ENCODE measurements at places on chromosomes 11 and 22.

DNA sequence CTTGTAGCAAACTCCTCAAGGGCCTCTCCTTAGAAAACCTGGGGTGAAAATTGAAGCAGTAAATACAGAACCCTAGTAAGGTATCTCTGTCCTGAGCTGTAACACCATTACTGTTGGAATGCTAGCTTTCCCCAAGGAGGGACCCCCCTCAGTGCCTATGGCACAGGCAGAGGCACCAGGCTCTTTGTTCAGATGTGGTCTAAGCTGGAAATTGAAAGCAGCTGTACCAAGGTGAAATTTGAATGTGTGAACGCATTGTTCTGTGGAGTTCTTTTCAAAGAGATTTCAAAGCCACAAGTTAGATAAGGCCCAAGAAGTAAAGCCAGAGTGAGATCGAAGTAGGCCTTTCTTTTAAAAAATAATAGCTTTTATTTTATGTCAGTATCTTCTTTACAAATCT lies 71.9 kb upstream of the HORMAD2 start:
- no peak for DNase-seq

GRCh38 chr11:71186806-71187205 lies 65.6 kb downstream of the SHANK2 start:
- no peak for DNase-seq

DNA sequence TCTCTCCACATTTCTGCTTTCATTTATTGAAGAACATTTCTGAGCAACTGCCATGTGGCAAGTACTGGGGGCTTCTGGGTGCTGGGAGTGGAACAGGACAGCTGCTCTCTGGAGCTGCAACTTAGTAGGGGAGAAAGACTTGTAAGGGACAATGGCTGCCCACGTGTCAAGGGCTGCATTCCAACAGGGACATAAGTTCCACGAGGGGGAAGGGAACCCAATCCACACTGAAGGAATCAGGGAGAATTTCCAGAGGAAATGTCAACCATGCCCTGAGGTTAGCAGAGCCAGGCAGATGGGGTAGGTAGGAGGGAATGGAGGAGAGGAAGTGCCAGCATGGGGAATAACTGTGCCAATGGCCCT lies 1.7 kb downstream of the MAPK8IP2 start:
- DNase-seq, result no peak

GRCh38 chr11:44624761-44625221 lies 59.3 kb downstream of the CD82 start:
- DNase-seq, result no peak

DNA sequence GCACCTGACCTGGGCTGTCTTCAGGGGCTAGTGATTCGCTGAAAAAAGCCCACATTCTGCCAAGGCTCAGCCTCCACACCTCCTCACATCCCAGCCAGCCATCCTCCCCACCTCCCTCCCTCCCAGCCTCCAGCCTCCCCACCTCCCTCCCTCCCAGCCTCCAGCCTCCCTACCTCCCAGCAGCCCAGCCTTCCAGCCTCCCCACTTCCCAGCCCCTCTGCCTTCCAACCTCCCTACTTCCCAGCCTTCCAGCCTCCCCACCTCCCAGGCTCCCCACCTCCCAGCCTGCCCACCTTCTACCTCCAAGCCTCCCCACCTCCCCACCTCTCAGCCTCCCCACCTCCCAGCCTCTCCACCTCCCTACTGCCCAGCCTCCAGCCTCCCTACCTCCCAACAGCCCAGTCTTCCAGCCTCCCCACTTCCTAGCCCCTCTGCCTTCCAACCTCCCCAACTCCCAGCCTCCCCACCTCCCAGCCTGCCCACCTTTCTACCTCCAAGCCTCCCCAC lies 33.7 kb upstream of the TH start:
- DNase-seq, result no peak

DNA sequence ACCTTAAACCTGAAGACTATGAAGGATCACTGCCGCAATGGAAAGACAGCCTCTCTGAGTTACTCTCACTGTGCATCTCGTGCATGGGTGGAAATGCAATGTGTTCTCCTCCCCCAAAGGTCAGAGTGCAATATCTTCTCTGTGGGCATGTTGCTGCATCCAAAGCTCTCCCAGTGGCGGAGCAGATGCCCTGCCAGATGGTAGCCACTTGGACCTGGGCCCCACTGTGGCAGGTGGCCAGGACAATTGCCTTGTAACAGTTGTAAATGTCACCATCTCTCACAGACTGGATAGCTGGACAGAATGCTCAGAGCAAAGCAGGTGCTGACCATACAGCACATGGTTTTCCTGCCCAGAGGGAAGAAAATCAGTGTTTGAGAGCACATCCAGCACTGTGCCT lies 542.0 kb downstream of the FAM181B start:
- no peak for DNase-seq

GRCh38 chr11:59939482-59939881 lies 1.2 kb downstream of the OOSP1 start:
- DNase-seq, result no peak

- no peak for DNase-seq
Measured at GRCh38 chr11:11262171-11262920, 90.7 kb downstream of the CSNK2A3 start.

DNA sequence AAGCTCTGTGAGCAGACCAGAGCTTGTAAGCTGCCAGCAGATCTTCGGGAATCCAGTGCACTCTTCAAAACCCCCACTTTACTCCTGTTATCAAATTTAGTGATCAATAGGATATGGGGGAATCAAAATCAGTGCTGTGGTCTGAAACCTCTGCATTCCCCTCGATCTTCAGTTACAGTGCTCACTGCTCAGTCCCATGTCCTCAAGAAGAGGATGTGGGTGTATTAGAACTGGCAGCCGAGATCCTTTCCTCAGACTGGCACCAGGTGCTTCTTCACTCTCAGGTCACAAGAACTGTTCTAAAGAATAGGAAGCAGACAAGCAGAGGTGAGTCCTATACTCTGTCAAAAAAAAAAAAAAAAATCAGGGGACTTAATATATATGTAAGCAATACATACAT lies 15.3 kb upstream of the MAML2 start:
- DNase-seq, result no peak

GRCh38 chr11:61587541-61587941 lies 6.7 kb upstream of the SYT7 start:
- no peak for DNase-seq

DNA sequence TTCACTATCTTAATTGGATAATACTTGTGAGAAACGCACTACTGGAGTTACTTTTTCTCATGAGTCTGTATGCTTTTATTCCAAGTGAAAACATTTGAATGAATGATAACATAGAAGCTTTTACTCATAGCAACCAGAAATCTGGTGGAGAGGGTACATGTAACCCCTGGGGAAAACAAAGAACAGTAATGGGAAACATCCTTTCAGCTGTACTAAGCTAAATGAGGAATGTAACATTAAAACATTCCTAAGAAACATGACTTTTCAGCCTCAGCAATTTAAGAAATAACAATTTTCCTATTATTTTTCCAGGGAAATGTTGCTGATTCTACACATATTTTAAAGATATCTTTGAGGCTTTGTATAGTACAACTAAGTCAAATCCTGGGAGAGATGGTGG lies 97.2 kb upstream of the CEP126 start:
- DNase-seq, result no peak

GRCh38 chr11:122082205-122082604 lies 33.8 kb downstream of the BLID start:
- DNase-seq, result no peak

DNA sequence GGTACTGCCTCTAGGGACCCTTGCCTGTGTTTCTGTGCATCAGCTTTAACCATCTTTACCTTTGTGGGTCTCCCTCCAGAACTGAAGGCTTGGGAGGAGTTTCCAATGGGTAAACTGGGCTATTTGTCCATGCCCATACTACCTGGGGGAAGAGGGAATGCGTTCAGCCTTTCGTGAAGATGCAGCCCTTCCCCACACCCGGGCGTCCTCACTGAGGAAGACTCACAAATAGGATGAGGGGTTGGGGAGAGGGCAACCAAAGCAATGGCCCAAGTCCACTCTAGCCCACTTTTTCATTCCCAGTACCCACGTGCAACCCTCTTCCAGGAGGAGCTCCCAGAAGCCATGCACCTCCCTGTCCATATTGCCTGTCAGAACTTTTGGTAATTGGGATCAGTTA lies 61.8 kb upstream of the ADA2 start:
- no peak for DNase-seq

- no peak for DNase-seq
Measured at GRCh38 chr11:90556606-90557005, 333.8 kb upstream of the CHORDC1 start.

DNA sequence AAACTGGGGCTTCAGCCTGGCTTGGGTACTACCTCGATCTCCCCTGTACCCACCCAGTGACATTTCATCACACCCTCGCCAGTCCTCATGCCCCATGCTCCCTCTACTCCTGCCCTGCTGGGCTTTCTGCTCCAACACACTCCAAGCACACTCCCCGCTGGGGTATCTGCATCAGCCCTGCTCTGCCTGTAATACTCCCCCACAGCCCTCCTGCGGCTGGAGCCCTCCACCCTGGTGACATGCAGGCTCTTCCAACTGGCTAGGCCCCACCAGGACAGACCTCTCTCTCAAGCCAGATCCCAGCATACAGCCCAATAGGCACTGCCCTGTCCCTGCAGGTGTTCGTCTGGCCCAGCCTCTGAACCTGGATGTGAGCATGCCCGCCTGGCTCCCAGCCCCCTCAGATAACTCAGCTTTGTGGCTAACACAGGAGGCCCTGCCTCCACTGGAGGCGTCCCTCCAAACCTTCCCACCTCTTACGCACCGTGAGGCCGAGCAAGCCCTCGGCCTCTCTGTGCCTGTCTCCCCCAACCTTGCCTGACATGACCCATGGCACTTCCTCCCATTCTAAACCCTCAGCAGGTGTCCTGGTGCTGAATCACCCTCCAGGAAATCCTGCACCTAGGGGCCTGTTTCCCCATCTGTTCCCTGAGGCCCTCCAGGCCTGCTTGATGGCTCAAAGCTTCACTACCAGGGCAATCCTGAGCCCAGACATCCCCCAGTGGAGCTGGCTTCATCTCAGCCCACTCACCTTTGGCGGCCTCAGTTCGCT lies 33.5 kb upstream of the TXNRD2 start:
- DNase-seq, result peak; percentile 65

GRCh38 chr22:32775957-32776356 lies 25.5 kb upstream of the TIMP3 start:
- peak; percentile 29 for DNase-seq
